ENCODE measurements at places on chromosomes 3 and 15. TPM values are rescaled to one million over a fixed set of nuclear protein-coding genes. Genes with fewer than 3 reads are reported as not detected.

SH3GL3 gene
- 129 TPM for total RNA-seq

LMAN1L gene
- total RNA-seq = not detected

GPR27 gene
- 34.2 TPM for total RNA-seq

ZNF620 gene
- total RNA-seq = 9.3 TPM

SAMD7 gene
- not detected for total RNA-seq

SPINK8 gene
- total RNA-seq = not detected

EIF2B5 gene
- 29.7 TPM for total RNA-seq

POLQ gene
- total RNA-seq = 2.0 TPM

ANKRD63 gene
- 0.49 TPM for total RNA-seq

All from temporal lobe (tissue), 4 donors.